ENCODE measurements at places on chromosomes 5 and 9. TPM values are rescaled to one million over a fixed set of nuclear protein-coding genes. Genes with fewer than 3 reads are reported as not detected.
A peak's percentile ranks its signal among the peaks of the same experiment; 100 is the strongest.

ANKRD33B gene
- total RNA-seq: 20.5 TPM

SPATA31C1 gene
- not detected for total RNA-seq

CBY3 gene
- 1.4 TPM for total RNA-seq

ABCA1 gene
- total RNA-seq: 8.5 TPM

CCL28 gene
- not detected for total RNA-seq

BAAT gene
- not detected for total RNA-seq

DMRT3 gene
- not detected for total RNA-seq

ZDHHC11B gene
- total RNA-seq: 1.9 TPM

SVEP1 gene
- 0.36 TPM for total RNA-seq

PCDHB15 gene
- 3.9 TPM for total RNA-seq

TAS2R1 gene
- total RNA-seq: not detected

ANKRD18A gene
- total RNA-seq: 13.2 TPM

MLANA gene
- not detected for total RNA-seq

IRX4 gene
- 1.2 TPM for total RNA-seq

OBP2B gene
- total RNA-seq: not detected

DNA sequence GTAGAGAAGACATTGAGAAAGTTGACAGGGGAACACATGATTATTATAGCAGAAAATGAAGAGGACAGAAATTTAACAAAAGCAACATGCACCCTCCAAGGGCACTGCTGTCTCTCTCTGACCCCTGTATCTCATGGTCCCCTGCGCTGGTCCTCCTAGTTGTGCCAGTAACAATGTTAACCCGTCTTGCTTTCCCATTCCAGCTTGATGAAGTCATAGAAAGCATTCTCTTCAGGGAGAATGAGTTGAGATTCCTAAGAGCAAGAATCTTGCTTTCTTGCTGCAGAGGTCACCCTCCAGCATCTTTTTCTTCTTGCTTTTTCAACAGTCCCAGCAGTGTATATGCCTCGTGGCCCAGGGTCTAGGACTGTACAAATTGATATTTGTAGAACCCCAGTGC is 279.6 kb upstream of the ADAMTSL1 start:
- DNase-seq: no peak

DNA sequence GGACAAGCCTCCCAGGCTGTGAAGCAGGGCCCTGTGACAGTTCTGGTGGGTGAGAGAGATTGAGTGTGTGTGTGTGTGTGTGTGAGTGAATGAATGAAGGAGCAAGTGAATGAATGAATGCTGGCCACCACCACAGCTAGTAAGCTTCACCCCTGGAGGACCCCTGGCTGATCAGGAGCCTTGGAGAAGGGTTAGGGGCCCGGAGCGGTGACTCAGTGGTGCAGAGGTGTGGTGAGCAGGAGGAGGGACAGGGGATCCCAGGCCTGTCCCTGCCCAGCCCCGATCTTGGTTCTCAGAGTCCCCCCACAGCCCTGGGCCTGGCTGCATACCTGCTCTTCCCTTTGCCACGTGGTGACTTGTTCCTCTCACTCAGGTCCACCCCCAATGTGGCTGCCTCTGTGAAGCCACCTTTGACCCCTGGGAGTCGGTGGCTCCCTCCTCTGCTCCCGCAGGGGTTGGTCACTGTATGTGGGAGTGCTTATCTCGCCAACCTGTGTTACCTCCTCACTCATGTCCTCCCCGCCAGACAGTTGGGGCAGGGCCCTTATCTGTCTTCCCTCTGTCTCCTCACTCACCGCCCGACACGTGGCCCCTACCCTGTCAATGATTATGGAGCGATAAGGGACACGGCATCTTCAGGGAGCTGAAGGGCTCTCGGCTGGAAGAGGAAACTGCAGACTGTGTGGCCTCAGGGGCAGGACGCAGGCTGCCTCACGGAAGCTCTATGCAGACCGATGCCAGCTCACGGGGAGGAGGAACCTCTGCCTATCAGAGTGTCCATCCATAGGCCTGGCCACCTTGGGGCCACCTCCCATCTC is 99.9 kb upstream of the PITX1 start:
- no peak for DNase-seq

DNA sequence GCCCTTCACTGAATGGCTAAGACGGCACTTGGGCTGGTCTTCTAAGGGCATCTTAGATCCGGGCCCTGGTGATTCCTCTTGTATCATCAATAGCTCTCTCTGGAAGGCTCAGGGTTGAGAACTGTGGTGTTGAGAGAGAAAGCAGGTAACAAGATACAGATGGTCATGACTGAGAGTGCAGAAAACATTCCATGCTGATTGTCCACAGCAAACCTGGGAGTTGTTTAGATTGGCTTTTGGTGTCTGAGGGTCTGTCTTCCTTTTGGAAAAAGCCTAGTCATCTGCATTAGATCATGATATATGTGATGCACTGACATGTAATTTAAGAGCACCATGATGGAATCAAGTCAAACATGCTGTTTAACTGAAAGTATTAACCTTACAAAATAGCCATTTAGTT is 331.9 kb downstream of the ADAMTS6 start:
- no peak for DNase-seq

- DNase-seq: no peak
These were observed 517.7 kb downstream of the DIRAS2 start for GRCh38 chr9:90124961-90125360.

- no peak for DNase-seq
These were observed 15.9 kb downstream of the ATP6V0E1 start for GRCh38 chr5:172999372-172999973.

- DNase-seq: no peak
These were observed 131.8 kb upstream of the SLC12A2 start for GRCh38 chr5:127951791-127952190.

GRCh38 chr5:122772446-122772845 is 2.4 kb upstream of the SNX2 start:
- no peak for DNase-seq

GRCh38 chr5:135205632-135206349 is 171.8 kb upstream of the PITX1 start:
- DNase-seq: no peak

- DNase-seq: no peak
These were observed 64.3 kb upstream of the RUFY1 start for GRCh38 chr5:179485845-179486575.

GRCh38 chr5:141411575-141411974 is 1.2 kb upstream of the PCDHGA10 start:
- no peak for DNase-seq

GRCh38 chr5:66329078-66329477 is 185.0 kb downstream of the SREK1 start:
- DNase-seq: no peak

DNA sequence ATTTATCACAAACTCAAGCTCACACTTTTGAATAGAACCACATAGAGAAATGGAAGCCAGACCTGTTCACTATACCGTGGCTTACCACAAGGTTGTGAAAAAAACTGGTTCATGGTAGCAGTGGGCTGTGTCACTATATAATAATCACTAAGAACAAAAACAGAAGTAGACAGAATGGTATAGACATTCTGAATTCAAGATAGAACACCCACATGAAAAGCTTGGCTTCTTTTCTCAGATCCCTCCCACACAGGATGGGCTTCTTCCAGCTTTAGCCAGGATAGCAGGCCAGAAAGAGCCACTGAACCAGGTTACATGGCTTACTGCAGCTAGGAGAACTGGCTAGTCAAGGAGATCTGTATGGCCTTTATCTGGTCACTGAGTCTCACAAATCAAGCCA is 6.1 kb upstream of the NRG2 start:
- no peak for DNase-seq

DNA sequence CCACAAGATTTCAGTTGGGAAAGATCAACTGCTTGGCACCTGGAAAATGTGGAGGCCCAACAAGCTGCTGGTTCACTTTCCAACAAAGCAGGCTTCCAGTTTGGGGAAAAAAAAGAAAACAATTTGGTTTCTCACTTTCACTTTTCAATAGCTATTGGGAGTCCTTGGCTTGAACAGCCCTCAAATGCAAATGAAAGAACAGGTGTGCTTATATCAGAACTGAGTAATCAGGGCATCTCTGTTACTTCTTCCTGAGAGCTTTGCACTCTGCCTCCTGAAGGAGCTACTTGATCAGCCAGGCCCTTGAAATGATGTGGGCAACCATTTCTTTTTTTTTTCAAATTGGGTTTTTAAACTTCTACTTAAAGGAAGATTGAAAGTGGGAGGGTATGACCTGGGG is 73.5 kb downstream of the MFAP3 start:
- no peak for DNase-seq

GRCh38 chr5:154117930-154118329 is 72.6 kb upstream of the GALNT10 start:
- DNase-seq: no peak

GRCh38 chr5:57529864-57530263 is 47.3 kb upstream of the ACTBL2 start:
- no peak for DNase-seq

- DNase-seq: no peak
These were observed 412.1 kb downstream of the CYLC2 start for GRCh38 chr9:103407260-103407659.

GRCh38 chr9:93505541-93506132 is 52.3 kb upstream of the FAM120AOS start:
- no peak for DNase-seq

GRCh38 chr9:115146581-115147021 is 28.6 kb upstream of the TNC start:
- DNase-seq: no peak

DNA sequence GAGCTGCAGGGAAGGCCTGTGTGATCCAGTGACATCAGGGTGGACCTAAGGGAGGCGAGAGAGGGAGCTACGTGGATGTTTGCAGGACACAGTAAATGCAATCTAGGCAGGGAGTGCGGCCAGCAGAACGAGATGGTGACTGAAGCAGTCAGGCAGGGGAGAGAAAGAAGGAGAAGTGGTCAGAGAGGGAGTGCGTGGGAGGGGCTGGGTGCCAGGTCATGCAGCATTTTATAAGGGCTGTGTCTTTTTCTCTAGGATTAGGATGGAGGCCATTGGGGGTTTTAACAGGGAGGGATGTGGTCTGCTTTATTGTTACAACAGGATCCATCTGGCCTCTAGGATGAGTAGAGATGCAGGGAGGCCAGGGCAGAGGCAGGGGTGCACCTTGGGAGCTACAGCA is 80.4 kb downstream of the DCP2 start:
- DNase-seq: no peak

- no peak for DNase-seq
These were observed 53.6 kb upstream of the CDH18 start for GRCh38 chr5:20041326-20042274.

- no peak for DNase-seq
These were observed 331.3 kb upstream of the CCNG1 start for GRCh38 chr5:163106098-163106497.

GRCh38 chr5:149766460-149767280 is 36.6 kb downstream of the PPARGC1B start:
- DNase-seq: no peak

GRCh38 chr5:140310434-140310833 is 7.5 kb upstream of the PFDN1 start:
- DNase-seq: no peak

GRCh38 chr9:98533866-98534265 is 174.9 kb downstream of the GABBR2 start:
- no peak for DNase-seq

- no peak for DNase-seq
These were observed 75.9 kb downstream of the KDM4C start for GRCh38 chr9:6833518-6834192.

GRCh38 chr9:37604296-37604695 is 11.9 kb upstream of the TOMM5 start:
- DNase-seq: no peak

- DNase-seq: peak; percentile 63
These were observed 61.5 kb downstream of the RAI14 start for GRCh38 chr5:34717426-34718327.

GRCh38 chr9:92764381-92764987 is at the start of gene BICD2:
TSS of gene BICD2 (minus strand) at chr9:92764833. CDS start at chr9:92764744, 89 bp downstream.
- DNase-seq: no peak

- peak; percentile 92 for DNase-seq
These were observed 684 bp upstream of the PTGES2 start for GRCh38 chr9:128127990-128128835.

- peak; percentile 56 for DNase-seq
These were observed 505 bp downstream of the CREB3 start for GRCh38 chr9:35732800-35733541.

- no peak for DNase-seq
These were observed 306.7 kb upstream of the CDH18 start for GRCh38 chr5:20294696-20295095.

DNA sequence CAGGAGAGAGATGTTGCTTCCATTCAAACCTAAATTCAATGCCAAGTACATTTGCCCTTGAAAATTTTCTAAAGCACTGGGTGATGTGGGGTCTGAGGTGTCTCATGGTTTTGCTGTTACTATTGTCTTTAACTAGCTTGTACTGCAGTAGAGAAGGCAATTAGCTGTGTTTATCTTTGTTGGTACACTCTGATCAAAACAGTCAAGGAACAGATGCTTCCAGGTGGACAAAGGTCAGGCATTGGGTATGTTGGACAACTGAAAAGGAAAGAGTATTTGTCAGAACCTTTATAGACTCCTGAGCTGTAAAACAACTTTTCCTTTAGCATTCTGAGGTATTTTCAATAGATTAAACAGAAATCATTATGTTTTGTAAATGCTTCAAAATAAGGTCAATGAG is 2228.7 kb upstream of the WWC1 start:
- DNase-seq: no peak

- DNase-seq: no peak
These were observed 41.0 kb upstream of the PCSK1 start for GRCh38 chr5:96474073-96474472.

Measured in H1 (cell line).